H1 (cell line): ENCODE measurements at places on chromosomes 11 and 22.

DNA sequence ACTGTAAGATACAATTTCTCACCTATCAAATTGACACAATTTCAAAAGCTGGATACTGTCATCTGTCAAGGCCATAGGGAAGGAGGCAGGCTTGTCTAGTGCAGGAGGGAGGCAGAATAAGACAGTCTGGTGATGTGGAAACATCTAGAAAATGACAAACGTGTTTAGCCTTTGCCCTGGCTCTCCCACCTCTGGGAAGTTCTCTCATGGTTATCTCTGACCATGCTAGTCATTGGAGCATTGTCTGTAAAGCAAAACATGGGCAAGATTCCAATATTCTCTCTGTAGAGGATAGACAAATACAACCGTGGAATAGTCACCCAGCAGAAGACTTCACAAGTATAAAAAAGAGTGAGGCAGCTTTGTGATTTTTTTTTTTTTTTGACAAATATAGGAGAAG lies 9.1 kb upstream of the SERHL2 start:
- no peak for DNase-seq

- DNase-seq, result no peak
Observed at GRCh38 chr11:95456714-95457491, 225.9 kb upstream of the SESN3 start.

DNA sequence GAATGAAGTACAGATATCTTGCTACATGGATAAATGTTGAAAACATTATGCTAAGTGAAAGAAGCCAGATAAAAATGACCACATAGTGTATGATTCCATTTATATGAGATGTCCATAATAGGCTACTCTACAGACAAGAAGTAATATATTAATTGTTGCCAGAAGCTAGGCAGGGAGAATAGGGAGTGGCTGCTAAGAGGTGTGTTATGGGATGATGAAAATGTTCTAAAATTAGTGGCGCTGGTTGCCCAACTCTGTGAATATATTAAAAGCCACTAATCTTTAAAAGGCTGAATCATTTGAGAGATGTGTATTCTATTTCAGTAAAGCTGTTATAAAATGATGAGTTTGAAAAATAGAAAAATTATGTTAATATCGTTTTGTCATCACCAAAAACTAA lies 144.4 kb downstream of the NCAM1 start:
- no peak for DNase-seq

DNA sequence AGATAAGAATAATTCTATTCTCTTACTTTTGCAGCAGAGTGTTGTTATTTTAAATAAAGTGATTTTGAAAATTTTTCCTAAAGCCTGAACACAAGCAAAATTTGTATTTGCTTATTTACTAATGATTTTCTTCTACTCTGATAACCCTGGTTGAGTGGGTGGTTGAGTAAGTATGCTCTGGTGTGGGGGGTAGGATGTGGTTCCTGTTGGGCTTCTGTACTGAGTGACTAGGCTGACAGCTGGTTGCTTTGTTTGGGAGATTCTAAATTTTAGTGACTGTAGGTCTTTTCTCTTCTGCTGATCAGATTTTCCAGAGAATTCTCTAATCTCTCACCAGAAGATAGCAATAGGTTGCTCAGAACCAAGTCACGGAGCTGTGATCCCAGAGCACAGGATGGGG lies 61.6 kb downstream of the METTL15 start:
- no peak for DNase-seq

DNA sequence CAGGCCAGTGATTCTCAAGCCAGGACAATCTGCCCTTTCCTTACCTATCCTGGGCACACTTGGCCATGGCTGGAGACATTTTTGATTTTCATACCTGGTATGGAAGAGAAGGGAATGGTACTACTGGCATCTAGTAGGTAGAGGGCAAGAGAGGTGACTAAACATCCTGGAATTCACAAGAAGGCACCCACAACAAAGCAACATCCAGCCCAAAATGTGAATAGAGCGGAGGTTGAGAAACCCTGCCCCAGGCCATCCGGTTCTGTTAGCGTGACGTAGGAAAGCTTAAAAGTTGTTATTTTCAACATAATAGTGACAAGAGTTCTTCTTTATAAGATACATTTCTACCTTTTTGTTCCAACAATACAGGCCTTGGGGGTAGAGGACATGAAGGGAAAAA lies 114.9 kb upstream of the ALX4 start:
- DNase-seq, result no peak
